ENCODE measurements at places on chromosomes 13 and 19.

DNA sequence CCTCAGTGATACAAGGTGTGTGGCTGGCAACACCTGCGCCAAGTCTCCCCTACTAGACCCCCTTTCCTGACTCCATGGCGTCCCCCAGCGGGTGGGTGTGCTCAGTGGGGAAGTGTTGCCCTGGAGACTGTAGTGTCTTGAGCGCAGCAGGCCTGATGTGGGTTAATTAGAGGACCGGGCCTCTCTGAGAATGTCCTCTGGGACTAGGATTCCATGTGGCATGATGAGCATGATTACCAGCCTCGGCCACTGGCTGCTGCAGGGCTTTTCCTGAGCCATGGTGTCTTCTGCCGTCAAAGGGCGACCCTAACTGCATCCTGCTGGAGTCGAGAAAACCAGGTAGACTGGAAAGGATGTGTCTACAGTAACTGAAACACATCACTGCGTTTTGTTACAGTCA lies 28.1 kb downstream of the MICOS13 start:
- no peak for DNase-seq

GRCh38 chr13:40664350-40665125 lies 1.9 kb downstream of the FOXO1 start:
- peak; percentile 52 for DNase-seq

DNA sequence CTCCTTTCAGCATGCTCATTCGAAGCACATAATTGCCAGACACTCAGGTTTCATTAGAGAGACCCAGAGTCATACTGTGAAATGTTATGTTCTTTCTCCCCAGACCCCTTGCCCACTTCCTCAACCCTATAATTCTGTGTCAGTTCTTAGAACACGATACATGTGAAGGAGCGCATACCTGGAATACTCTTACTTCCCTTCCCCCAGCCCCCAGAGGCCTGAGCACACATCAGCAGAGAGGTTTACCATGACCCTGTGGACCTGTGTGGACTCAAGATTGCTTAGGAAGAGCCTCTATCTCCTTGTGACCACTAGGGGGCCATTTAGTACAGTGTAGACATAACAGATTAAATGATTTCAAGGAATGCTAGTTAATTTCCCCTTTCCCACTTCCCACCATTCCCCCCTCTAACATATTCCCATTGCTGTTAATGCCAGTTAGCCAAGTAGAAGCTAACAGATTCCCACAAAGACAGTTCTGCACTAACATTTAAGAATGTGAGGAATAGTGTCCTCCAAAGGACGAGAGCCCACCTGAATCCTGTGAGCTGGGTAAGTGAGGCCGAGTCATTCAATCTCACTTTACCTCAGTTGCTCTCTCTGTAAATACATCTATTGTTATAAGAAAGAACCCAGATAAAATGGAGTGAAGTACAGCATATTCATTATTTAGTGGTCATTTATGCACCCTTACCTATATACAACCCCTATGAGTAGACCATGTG lies 154.2 kb upstream of the MAB21L1 start:
- DNase-seq, result no peak

GRCh38 chr13:33577007-33577406 lies 240.9 kb upstream of the RFC3 start:
- DNase-seq, result no peak

DNA sequence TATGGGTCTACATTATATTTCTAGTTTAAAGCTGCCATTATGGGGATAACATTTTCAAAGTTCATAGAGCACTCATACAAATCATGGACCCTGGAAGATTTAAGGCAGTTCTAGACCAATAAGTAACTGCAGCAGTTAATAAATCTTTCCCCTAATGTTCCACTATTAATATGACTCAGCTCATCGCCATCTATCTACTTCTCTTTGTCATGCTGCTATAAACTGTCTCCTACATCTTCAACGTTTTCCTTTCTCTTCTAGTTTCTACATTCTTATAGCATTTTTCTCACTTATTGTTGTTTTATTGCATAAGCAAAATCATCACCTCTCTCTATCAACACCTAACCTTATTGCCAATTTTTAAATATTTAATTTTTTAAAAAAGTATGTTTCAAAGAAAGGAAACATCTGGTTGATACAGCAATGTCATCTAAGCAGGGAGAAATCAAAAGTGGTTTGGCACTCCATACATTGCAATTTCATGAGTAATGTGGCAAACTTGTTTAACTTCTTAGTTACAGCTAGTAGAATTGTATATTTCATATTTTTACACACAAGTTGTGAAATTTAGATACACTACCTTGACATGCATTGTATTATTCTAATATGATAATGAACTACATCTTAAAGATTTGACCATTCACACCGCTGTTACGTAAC lies 1500.4 kb upstream of the MIR17HG start:
- DNase-seq, result no peak

DNA sequence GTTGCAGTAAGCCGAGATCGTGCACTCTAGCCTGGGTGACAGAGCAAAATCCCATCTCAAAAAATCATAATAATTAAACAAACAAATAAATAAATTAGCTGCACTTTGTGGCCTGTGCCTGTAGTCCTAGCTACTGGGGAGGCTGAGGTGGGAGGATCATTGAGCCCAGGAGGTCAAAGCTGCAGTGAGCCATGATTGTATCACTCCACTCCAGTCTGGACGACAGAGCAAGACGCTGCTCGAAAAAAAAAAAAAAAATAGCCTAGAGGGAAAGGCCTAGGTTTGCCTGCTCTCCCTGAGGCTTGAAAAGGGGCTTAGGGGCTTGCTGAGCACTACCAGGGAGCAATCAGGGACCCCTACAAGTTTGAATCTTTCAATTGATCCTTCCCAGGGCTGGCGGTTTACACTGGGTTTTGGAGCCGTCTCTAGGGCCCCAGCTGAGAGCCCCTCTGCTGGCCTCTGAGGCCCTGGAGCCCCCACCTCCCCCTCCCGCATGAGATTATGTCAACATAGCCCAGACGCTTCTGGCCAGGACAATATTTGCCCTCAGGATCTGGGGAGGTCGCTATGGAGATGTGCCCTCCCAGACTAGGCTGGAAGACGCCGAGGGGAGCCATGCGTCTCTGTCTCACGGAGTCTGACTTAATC lies 10.4 kb upstream of the GIPR start:
- no peak for DNase-seq

Data from activated CD4-positive, CD25-positive, alpha-beta regulatory T cell (primary cell).